Breast epithelium (tissue), 4 donors: ENCODE measurements at places on chromosomes 13 and 19.
A peak's percentile ranks its signal among the peaks of the same experiment; 100 is the strongest.

DNA sequence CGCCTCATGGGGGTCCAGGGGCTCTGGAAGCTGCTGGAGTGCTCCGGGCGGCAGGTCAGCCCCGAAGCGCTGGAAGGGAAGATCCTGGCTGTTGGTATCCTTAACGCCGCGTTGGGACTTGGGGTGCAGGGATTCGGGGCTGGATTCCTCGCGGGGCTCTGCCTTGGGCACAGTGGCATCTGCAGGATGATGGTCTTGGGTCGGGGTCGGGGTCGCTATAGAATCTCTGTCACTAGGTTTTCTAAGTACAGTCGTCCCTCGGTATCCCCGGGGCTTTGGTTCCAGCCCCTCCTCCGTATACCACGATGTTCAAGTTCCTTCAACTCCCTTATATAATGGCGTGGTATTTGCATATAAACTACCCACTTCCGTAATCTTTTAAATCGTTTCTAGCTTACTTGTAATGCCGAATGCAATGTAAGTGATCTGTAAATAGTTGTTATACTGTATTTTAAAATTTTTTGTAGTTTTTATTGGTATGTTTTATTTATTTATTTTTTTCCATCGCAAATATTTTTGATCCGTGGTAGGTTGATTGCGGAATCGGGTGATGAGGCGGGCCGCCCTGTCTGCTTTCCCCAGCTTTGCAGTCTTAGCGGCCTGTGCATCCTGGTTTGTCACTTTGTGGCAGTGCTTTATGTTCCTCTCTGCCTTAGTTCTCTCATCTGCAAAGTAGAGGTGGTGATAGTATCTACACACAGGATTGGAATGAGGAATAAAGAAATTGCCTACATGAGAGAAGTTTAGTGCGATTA, 606 bp downstream of the ERCC5 start:
- no peak for DNase-seq

DNA sequence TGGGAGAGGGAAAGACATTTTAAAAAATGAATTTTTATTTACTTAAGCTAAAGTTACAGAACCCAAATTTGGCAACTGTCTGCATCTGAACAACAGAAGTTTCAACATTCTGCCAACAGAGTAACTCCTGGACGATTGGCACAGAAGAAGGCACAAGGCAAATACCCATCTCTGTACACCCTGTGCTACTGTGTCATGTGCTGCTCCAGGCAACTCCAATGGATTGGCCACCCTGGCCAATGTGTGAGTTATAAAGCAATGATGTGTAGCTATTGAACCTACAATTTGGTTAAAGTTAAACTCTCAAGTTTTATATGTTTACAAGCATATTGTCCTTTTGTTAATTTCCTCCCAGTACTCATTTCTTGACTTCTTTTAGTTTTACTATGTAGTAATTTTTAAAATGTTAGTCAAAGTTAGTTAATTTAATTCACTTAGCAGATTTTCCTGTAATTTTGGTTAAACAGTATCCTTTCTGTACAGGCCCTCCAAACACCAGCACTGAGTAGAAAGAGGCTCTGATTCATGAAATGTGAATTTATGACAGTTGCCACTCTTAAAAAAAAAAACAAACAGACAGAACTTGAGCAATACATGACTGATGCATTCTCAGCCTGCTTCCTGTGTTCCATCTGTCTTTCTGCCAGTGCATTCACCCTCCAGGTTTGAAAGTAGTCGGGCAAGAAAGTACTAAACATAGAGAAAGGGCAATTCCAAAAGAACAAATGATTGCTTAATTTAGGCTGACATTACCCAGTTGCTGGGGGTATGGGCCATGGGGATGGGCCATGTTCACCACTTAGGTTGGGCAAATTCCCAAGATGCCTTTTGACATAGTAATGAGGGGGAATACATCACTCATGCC, 5.9 kb downstream of the STARD13 start:
- DNase-seq, result no peak

DNA sequence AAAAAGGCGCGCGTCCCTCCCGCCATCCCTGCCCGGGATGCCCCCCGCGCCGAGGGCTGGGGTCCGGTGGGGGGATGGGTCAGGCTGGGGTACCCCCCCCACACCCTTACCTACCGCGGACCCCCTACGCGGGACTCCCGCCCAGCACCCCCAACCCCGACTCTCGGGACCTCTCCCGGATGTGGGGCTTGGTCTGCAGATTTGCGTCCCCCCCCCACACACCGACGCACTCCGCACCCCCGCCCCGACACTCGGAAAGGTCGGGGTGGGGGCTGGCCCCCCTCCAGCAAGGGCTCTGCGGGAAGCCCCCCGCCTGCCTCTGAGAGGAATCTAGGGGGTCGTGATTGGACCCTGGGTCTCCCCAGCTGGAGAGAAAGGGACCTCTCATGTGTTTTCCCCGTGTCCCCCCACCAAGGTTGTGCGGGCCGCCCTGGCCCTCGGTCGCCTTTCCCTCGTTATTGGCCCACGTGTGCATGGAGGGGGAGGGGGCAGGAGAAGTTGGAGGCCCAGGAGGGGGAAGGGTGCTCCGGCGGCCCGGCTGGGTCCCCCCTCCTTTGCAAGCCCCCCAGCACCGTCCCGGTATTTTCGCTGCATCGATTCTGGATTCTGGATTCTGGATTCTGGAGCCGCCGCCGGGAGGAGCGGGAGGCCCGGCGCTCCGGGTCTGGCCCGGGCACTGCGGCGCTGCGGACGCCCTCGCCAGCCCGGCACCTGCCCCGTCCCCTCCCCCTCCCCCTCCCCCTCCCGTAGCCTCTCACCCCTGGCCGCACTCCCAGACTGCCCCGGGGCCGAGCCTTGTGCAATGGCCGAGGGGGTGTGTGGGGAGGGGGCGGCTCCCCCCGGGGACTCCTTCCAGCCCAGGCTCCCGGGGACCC, 607 bp downstream of the NFIC start:
- DNase-seq, result no peak

DNA sequence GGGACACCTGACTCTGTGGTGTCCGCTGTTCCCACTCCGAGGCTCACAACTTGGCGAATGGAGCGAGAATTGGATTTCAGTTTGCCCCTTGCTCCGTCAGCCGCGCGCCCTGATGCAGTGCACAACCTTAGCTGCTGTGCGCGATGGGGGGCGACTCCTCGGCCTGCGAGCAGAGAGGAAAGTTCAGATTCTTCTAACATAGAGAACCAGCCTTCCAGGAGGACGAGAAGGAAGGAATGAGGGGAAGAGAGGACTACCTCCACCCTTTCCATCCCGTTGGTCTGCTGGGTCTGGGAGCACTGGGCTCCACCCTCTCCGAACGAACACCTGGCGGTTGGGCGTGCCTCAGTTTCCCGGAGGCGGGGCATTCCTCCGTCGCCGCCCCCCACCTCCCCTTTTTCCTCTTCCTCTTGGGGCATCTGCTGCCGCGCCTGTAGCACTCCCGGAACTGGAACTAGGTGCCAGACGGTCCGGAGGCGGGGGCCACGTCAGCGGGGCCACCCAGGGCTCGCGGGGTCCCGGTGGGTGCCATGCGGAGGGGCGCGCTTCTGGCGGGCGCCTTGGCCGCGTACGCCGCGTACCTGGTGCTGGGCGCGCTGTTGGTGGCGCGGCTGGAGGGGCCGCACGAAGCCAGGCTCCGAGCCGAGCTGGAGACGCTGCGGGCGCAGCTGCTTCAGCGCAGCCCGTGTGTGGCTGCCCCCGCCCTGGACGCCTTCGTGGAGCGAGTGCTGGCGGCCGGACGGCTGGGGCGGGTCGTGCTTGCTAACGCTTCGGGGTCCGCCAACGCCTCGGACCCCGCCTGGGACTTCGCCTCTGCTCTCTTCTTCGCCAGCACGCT, at the start of gene KCNK6:
Gene KCNK6 (plus strand): TSS at position 425 of the 838 bp plus-strand sequence. CDS start 106 bp downstream, at position 531.
- DNase-seq, result peak; percentile 44

DNA sequence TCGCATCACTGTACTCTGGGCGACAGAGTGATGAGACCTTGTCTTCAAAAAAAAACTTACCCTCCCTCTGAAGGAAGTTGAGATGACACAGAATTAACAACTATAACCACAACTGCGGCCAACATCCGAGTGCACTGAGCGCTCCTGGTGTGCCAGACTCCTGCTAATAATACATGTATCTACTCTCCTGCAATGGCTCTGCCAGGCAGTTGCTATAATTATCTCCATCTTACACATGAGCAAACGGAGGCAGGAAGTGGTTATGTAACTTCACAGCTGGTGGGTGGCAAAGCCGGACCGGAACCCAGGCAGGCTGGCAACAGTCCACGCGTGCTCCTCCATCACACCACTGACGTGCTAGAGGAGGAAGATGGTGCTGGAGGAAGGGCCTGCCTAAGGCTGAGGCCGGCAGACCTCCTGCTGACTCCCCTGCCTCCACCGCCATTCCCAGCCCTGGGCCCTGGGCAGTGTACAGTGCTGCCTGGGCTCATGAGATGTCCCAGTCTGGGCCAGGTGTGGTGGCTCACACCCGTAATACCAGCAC, 12.6 kb downstream of the XRCC1 start:
- DNase-seq, result no peak

DNA sequence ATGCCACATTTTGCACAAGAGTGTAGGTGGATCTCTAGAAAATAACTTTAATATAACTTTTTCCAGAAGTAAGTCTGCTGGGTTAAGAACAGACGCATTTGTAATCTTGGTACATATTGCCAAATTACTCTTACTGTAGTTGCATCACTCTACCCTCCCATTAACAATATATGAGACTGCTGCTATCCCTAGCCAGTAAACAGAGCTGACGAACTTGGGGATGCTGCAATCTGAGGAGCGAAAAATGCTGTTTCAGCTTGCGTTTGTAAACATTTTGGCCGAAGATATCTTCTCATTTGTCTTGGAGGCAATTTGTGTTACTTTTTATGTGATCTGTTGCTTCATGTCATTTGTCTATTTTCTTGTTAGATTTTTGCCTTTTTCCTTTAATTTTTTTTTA, 1482.8 kb downstream of the OLFM4 start:
- no peak for DNase-seq

DNA sequence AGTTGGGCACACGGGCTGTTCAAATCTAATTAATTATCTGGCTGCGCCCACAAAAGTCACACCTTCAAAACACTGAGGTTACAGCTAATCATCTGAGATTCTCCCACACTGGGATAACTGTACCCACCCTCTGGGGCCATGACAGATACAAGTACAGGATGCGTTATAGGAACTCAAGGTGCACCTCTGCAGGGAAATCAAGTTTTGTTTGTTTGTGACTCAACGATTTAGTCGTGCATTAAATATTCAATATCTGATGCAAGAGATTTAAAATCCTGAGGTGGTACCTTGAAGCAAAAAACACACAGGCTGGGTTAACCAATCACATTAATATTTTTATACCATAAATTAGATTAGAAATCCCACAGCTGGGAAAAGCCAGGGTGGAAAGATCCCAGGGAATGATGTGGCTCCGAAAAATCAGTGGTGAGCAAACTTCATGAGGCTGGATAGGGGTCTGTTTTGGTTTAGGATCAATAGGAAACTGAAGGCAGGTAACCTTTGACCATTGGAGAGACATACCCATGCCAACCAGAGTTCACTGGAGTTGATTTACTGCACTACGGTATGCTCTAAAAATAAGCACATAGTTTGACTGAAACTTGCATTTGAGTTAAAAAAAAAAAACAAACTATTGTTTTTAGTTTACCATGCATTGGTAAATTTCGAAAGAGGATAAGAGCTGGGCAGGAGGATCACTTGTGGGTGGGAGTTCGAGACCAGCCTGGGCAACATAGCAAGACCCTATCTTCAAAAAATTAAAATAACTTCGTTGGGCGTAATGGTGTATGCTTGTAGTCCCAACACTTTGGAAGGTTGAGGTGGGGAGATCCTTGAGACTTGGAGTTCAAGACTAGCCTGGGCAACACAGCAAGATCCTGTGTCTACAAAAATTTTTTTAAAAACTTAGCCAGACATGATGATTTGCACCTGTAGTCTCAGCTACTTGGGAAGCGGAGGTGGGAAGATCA, 23.9 kb upstream of the CEBPG start:
- DNase-seq, result no peak

DNA sequence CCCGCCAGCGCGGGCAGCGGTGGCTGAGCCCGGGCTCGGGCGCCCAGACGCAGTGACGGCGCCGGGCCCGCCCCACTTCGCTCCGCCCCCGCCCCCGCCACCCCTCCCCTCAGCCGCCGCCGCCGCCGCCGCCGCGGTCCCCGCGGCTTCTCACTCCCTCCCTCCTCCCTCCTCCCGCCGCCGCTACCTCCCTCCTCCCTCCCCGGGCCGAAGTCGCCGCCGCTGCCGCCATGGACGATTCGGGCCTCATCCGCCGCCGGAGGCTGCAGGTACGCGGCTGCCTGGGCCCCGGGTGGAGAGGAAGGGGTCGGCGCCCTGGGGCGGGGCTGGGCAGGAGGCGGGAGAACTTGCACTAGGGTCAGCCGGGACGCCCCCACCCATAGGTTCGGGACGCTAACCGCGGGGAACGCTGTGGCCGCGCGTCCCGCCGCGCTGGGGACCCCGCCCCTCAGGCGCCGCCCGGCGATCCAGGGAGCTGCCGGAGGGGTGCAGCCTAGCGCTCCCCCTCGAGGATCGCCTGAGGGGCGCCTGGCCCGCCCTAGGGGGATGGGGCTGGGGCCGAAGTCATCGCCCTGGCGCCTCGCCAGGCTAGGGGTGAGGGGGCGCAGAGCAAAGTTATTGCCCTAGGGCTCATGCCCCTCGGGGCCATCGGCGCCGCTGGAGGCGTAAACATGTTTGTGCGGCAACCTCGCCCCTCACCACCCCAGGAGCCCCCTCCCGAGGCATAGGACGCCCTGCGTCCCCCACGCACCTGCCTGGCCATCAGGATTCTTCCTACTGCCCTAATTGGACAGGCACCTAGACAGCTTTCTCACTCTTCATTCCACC, 427 bp downstream of the RTBDN start:
- DNase-seq, result no peak
